Effector CD8-positive, alpha-beta T cell (primary cell): ENCODE measurements at places on chromosomes 7 and 10.

- no peak for DNase-seq
These were observed 213.7 kb downstream of the ITGB1 start for GRCh38 chr10:32744321-32744720.

DNA sequence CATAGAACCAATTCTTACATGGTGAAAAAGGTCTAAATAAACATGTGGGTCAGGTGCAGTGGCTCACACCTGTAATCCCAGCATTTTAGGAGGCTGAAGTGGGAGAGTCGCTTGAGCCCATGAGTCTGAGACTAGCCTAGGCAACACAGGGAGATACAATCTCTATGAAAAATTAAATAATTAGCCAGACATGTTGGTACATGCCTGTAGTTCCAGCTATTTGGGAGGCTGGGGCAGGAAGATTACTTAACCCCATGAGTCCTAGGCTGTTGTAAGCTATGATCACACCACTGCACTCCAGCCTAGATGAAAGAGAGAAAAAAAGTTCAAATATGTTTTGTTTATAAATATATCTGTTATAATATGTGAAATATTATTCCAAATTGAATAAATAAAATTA is 643.6 kb downstream of the IPMK start:
- no peak for DNase-seq

DNA sequence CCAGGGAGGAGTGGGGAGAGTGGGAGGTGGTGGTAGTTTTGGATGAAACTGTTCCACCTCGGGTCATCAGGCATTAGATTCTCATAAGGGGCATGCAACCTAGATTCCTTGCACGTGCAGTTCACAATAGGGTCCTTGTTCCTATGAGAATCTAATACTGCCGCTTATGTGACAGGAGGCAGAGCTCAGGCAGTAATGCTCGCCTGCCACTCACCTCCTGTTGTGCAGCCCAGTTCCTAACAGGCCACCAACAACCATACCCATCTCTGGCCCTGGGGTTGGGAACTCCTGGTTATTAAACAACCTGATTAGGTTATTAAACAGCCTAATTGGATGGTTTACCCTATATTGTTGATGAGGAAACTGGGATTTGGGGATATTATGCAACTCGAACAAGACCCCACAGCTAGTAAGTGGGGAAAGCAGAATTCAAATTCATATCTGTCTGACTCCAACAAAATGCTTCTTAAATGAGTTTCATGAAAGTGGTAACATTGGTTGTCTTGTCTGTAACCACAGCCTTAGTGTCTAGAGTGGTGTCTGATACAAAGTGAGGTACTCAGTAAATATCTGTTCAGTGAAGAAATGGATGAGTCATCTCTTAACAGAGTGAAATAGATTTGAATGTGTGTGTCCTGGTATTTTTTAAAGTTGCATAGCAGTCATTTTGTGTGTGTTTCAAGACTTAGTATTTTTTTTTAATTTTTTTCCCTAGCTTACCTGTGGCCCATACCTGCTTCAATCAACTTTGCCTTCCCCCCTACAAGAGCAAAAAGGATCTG is 101.6 kb downstream of the HECTD2 start:
- no peak for DNase-seq

- no peak for DNase-seq
These were observed 14.6 kb downstream of the FGL2 start for GRCh38 chr7:77184990-77185389.

DNA sequence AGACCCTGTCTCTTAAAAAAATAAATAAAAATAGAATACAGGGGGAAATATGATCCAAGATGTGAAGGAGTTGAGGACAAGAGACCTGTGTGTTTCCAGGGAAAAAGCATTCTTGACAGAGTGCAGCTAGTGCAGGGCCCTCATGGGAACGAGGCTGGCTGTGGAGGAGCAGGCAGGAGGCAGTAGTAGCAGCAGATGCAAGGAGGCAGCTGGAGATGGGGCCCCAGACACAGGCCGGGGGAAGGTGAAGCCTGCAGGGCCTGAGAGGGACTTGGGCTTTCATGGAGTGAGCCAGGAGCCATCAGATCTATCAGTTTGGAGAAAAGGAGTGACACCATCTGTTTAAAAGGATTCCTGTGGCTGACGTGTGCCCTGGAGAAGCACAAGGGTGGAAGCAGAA is 71.4 kb upstream of the ZNF438 start:
- DNase-seq = no peak

- DNase-seq = no peak
These were observed 58.1 kb upstream of the SORCS3 start for GRCh38 chr10:104582966-104583365.

- no peak for DNase-seq
These were observed 5.6 kb downstream of the IL6 start for GRCh38 chr7:22732556-22733126.

DNA sequence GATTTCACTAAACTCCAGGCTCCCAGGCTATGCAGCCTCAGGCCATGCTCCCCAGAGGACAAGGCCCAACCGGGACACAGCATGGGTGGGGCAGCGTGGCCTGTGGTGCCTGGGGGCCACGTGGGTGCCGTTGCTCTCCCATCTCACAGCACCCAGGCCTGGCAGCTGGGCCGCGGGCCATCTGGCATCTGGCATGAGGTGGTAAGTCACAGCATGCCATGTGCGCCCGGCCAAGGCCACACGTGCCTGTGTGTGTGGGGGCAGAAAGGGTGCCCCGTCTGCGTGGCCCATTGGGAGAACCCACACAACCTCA is 204.1 kb downstream of the EBF3 start:
- DNase-seq = no peak

- no peak for DNase-seq
These were observed 85.4 kb downstream of the CCNY start for GRCh38 chr10:35421553-35422178.
